ENCODE measurements at places on chromosomes 2 and 18.

GRCh38 chr18:42107691-42108450, 152.8 kb downstream of the PIK3C3 start:
- no peak for DNase-seq

DNA sequence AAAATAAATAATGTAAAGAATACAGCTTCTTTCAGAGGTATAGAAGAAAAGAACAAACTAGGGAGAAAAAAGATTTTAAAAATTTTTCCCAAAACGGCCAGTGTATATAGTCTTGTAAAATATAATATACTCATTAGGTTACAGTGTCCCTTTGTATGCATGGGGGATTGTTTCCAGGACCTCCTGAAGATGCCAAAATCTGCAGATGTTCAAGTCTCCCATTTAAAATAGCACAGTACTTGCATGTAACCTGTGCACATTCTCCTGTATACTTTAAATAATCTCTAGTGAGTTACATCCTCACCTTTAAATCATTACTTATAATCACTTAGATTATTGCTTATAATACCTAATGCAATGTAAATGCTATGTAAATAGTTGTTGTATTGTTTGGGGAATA, 80.6 kb upstream of the LRRTM4 start:
- DNase-seq = no peak

DNA sequence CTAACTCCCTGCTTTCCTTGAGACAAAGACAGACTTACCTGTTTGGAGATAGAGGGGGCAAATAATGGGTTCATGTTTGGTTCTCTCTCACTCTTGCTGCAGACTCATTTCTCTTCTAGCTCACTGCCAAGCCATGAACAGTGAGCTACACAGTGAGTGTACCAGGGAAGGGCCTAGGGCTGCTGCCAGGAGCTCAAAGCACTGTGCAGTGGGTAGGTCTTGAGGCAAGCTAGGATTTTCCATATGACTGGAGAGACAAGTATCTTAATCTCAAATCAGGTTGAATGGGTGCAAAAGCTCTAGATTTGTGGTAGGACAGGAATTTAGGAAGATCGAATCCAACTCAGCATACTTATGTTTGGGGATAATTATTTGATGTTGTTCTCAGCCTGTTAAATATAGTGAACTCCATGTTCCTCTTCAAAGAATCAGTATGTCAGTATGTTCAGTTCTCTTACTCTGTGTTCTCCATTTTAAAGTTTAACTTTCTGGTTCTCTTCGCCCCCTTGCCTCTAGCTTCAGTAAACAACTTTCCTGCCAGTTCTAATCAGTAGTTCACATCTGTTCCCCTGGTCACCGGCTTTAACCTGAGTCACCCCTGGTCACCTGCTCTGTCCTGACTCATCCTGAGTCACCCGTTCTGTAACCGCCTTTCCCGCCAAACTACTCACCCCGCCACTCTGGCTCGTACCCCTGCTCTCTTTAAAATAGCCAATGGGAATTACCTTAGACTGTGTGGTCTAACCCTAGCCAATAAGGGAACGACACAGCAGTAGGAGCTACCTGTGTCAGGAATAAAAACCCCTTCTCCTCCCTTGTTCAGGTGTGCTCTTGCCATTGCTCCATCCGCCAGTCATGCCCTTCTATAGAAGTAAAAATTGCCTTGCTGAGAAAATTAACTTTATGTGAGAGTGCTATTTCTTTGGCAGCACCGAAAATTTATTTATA, 21.9 kb downstream of the SLC25A52 start:
- DNase-seq = no peak

DNA sequence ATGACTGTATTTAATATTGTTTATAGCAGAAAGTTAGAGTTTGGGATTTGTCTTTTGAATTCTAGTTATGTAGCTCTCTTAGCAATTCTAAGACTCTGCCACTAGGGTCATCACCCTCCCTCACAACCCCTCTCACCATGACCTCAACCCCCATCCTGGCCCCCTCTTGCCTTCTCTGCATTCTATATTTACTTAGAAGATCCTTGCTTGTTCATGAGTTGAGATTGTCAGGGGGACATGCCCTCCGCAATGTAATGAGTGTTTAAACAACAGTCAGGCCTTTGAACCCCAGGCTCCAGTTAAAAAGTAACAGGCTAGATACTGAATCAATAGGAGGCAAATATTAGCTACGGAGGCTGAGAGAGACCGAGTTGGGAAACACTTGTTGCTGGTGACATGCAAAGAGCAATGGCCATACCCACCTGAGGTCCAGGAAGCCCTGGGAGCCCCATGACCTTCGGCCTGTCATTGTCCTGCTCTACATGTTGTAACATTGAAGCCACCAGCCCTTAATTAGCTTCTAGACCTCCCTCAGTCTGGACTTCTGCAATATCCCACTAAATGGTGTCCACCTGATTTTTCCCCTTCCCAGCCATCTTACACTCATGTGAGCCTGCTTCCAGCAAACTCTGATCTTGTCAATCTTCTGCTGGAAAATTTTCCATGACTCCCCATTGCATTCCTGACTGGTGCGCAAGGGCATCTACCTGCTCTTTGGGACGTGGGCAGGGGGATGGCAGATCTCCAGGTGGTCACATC, 221.1 kb downstream of the ALPK2 start:
- DNase-seq = no peak

DNA sequence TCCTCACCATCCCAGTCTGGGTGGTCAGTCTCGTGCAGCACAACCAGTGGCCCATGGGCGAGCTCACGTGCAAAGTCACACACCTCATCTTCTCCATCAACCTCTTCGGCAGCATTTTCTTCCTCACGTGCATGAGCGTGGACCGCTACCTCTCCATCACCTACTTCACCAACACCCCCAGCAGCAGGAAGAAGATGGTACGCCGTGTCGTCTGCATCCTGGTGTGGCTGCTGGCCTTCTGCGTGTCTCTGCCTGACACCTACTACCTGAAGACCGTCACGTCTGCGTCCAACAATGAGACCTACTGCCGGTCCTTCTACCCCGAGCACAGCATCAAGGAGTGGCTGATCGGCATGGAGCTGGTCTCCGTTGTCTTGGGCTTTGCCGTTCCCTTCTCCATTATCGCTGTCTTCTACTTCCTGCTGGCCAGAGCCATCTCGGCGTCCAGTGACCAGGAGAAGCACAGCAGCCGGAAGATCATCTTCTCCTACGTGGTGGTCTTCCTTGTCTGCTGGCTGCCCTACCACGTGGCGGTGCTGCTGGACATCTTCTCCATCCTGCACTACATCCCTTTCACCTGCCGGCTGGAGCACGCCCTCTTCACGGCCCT, 11.2 kb downstream of the ACKR3 start:
- no peak for DNase-seq

DNA sequence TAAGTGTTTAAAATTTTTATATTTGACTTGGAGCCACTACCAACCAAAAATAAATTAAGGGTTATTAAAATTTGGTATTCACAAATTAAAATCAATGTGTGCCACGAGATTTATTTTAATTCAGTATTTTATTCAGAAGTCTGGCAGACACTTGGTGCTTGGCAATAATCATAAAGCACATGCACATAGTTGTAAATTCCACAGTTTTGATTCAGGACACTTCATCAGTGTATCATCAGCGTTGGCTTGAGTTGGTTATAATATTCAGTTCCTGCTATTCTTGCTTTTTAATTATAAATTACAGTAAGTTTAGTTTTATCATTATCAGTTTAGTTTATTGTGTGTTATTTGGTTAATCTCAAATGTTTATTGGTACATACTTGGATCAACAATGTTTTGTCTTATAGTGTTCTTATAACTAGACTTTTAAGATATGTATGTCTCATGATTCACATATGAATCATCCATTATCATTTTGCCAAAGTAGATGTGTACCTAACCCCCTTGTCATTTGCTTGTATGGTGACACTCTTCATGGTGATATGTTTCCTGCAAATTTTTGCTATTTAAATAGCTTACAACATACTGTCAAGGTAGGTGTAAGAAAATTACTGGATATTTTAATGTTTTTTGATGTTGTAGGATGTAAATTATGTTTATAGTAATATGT, 237.9 kb downstream of the BABAM2 start:
- no peak for DNase-seq

DNA sequence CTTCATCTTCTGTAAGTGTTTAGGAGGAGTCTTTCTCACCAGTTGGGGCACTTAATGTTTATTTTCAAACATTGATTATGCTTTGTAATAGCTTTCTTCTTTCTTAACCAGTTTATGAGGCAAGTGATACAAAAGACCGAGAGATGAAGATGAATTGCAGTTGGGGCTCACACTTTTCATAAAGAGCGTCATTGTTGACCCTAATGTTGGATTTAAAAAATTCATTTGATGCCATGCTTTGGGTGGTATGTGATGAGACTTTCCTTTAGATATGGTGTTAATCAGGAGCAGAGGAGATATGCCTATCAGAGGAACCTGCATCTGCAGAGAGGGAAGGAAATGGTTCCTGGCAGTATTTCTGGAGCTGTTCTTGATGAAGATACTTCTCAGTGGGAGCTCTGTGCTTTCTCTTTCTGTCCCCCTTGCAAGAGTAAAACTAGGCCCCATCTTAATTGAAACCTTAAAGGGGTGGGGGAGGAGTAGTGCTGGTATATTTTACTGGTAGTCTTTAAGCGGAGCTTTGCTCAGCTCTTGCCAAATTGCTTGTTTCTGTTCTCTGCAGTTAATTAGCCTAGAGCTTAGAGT, 2.3 kb downstream of the EML4 start:
- no peak for DNase-seq

- DNase-seq = no peak
Observed at GRCh38 chr2:229160180-229160579, 110.9 kb downstream of the PID1 start.

GRCh38 chr2:164797627-164798026, 44.0 kb downstream of the COBLL1 start:
- no peak for DNase-seq

DNA sequence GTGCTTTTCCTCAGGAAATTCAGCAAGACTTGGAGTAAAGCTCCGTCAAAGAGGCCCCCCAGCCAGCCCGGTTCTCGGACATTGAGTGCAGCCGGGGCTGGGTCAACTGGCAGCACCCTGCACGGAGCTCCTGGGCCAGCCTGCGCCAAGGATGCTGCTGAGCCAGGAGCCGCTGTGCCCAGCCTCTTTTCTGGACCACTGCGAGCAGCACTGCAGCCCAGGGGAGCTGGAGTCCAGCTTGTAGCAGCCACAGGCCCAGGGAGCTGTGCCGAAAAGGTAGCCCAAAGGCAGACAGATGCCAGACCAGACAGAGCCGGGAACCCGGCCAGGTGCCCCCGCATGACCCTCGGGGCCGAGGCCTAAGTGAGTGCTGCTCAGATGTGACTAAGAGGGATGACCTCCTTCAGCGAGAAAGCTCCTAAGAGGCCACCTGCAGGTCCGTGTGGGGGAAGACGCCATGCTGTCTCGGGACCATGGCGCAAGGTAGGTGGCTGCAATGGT, 7.3 kb downstream of the CLHC1 start:
- DNase-seq = no peak

- DNase-seq = peak; percentile 25
Observed at GRCh38 chr2:38653715-38654527, 12.0 kb upstream of the GALM start.

GRCh38 chr18:32469691-32470459, 807 bp downstream of the GAREM1 start:
- DNase-seq = no peak

DNA sequence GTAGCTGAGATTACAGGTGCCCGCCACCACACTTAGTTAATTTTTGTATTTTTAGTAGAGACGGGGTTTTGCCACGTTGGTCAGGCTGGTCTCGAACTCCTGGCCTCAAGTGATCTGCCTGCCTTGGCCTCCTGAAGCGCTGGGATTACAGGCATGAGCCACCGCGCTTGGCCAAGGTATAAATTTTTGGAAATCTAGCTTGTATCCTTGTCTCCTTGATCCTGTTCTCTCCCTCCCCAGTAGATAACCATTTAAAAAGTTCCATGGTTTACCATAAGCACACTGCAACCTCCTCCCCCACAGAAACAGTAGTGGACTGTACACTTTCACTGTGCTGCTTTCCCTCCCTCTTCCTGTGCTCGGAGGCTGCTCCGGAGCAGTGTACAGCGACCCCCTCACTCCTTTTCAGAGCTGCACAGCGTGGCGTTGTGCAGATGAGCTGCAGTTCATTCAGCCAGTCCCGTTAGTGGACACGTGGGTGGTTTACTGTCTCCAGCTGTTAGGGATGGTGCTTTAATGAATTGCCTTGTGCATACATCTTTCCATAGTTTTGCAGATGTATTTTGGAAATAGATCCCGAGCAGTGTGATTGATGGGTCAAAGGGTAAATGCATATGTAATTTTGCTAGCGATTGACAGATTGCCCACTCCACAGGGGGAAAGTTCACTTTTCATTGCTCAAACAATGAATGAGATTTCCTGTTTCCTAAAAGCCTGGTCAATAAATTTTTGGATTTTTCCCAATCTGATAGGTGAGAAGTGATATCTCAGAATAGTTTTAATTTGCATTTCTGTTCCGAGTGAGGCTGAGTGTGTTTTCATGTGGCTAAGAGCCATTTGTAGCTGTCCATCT, 14.8 kb downstream of the ASB1 start:
- no peak for DNase-seq

DNA sequence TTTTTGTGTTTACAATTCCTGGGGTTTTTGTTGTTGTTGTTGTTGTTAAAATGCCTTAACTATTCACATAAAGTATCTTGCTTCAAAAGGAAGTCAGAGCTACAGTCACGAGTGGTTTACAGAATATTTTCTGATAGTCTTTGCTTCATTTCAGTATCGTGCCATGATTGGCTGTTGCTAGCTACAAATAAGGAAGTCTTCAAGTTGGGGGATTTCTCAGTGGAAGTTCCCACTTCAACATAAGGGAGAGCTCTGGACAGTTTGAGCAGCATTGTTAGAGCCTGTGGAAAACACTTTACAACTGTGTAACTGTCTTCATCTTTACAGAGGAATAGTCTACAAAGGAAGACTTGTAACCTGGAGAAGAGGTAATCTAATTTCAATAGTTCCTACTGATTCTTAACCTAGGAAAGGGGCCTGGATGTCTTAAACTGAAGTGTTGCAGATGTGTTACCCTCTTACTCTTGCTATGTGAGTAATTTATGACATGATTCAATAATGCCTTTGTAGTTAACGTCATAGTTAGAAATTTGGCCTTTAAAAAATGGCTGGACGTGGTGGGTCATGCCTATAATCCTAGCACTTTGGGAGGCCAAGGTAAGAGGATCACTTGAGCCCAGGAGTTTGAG, 23.4 kb upstream of the TANK start:
- DNase-seq = no peak

- DNase-seq = no peak
Observed at GRCh38 chr2:216873573-216873972, 13.7 kb upstream of the TNP1 start.

Data from stimulated activated CD8-positive, alpha-beta memory T cell treated with anti-CD3 and anti-CD28 coated beads, Interleukin-4, amount 100 ng/mL, for 1 hour (primary cell).